Muscle of back (tissue), 13 donors: ENCODE measurements at places on chromosomes 1 and 21.
A peak's percentile ranks its signal among the peaks of the same experiment; 100 is the strongest.

GRCh38 chr1:87435484-87435883 is 106.8 kb downstream of the LMO4 start:
- no peak for DNase-seq

DNA sequence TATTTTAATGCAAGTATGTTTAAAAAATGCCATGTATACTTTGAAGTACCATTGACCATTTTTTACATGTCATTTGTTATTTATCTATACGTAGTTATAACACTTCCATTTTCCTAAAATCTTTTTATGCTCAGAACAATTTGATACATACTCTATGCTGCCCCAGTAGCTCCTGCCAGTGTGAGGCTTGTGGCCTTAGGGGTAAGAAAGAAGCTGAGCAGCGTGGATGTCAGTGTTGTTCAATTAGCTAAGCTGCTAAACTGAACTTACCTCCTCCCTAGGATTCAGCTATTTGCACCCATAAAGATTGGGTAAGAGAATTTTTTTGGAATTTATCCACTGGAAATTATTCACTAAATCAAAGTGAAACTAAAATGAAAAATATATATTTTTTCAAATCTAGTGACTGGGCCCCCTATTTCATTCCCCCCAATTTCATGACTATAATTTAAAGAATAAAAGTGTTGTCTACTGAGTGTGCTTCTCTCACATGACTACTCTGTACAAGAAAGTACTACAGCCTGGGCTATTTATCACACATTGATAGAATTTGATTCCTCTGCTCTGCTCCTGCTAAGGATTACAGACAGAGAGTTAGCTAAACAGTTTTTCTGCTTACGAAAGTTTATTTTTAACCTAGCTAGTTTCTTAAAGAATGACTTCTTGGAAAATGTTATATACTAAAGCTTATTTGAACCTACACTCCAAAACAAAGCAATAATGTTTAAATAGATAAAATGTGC is 1030.3 kb upstream of the ADGRL4 start:
- DNase-seq: no peak

DNA sequence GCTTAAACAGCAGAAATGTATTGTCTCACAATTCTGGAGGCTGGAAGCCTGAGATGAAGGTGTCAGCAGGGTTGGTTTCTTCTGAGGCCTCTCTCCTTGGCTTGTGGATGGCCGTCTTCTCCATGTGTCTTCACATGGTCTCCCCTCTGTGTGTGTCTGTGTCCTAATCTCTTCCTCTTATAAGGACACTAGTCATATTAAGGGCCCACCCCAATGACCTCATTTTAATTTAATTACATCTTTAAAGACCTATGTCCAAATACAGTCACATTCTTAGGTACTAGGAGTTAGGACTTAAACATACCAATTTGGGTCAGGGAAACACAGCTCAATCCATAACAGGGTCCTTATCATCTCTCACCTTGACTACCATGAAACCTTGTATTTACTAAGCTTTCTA is 14.8 kb upstream of the OLIG2 start:
- no peak for DNase-seq

GRCh38 chr1:110106013-110106941 is 6.0 kb upstream of the UBL4B start:
- DNase-seq: peak; percentile 41

DNA sequence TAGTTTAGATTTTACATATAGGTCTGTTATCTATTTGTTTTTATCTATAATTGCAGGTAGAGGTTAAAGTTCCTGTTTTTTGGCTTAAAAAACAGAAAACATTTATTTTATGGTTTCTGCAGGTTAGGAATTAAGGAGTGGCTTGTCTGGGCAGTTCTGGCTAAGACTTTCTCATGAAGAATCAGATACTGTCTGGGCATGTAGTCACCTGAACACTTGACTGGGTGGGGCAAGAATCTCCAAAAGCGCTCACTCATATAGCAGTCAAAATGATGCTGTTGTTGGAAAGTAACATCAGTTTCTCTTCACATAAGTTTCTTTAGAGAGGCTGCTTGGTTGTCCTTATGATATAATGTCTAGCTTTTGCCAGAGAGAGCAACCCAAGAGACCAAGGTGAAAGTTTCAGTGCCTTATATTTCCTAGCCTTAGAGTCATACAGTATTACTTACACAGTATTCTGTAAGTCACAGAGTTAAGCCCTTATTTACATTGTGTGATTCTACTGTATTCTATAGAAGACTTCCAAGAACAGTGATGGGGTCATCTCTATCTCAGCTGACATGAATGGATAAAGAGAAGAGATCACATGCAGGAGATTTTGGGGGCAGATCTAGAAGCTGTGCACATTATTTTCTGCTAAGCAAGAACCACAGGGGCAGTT is 125.4 kb upstream of the GPR52 start:
- no peak for DNase-seq

GRCh38 chr1:178494569-178494971 is 2.2 kb downstream of the CLEC20A start:
- no peak for DNase-seq

GRCh38 chr1:46077644-46078043 is 54.8 kb downstream of the PIK3R3 start:
- DNase-seq: no peak

DNA sequence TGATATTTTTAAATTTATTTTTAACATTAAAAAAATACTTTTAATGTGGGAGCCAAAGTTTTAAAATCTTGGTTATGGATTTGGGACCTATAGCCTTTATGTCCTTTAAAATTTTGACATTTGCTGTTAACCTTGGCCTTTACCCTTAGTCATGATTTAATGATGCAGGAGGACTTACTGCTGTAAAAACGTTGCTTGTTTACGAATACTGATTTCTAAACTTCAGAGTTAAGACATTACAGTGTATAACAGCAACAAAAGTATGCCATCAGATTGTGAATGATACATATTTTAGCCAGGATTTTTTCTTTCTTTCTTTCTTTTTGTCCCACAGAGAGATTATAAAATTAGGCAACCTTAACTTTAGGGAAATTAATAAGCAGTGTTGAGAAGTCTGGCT is 8.9 kb downstream of the RBM15 start:
- no peak for DNase-seq

- no peak for DNase-seq
Observed at GRCh38 chr1:173152598-173152997, 54.5 kb downstream of the TNFSF4 start.

DNA sequence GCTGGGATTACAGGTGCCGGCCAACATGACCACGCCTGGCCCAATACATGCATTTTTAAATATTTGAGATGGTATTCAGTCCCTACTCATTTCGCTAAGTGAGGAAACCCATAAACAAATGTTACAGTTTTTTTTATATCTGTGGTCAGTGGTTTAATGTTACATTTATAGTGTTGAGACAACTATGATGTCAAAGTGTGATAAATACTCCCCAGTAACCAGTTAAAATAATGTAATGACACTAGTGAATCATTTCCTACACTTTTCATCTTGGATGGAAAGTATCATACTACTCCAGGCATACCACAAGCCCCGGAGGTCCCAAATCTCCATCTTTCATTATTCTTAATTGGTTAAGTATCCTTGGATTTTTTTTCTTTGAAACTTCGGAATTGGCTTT is 87.5 kb upstream of the KIF26B start:
- DNase-seq: no peak

DNA sequence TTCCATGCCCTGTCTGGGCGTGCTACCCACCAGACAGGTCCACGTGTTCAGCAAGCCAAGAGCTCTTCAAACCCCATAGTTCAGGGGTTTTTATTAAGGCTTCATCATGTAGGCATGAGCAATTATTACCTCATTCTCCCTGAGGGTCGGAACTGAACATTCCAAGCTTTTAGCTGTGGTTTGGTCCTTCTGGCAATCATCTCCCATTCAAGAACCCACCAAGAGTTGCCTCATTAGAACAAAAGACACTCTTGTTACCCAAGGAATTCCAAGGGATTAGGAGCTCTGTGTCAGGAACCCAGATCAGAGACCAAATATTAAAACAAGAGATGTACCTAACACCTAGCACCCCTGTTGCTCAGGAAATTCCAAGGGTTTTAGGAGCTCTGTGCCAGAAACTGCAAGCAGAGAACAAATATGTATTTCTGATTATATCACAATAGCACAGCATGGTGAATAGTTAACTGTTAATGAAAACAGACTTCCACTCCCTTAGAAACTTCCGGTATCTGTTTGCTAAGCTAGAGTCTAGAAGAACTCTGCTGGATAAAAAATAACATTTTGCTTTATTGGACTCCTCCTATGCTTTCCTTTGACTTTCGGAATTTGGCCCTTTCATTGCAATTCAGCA is 201.2 kb upstream of the L1TD1 start:
- no peak for DNase-seq

GRCh38 chr1:31687601-31688000 is 16.2 kb downstream of the COL16A1 start:
- no peak for DNase-seq

DNA sequence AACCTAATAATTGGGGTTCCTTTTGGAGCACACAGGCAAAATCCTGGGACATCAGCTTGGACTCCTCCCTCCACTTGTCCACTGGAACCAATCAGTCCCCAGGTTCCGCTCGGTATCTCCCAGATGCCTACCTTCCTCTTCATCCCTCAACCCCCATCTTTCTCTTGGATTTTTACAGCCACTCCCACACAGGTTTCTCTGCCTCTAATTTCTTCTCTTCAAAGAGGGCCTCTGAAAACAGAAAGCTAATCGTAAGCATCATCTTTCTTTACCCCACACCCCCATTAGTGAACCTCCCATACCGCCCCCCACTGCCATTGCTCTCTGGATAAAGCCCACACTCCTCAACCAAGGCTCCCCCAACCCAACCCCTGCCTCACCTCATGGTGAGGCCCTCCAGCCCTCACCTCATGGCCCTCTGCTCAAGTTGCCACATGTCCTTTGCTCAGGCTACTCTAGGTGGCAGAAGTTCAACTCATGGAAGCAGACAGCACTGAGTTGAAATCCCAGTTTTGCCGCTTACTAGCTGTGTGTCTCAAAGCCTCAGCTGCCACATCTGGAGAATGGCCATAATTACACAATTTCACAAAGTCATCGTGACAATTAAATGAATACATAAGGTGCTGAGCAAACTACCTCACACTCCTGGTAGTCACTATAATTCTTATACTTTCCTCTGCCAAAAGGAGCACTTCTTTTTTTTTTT is 18.1 kb upstream of the WASF2 start:
- DNase-seq: no peak

GRCh38 chr1:155962599-155963211 is 15.6 kb downstream of the ARHGEF2 start:
- no peak for DNase-seq

DNA sequence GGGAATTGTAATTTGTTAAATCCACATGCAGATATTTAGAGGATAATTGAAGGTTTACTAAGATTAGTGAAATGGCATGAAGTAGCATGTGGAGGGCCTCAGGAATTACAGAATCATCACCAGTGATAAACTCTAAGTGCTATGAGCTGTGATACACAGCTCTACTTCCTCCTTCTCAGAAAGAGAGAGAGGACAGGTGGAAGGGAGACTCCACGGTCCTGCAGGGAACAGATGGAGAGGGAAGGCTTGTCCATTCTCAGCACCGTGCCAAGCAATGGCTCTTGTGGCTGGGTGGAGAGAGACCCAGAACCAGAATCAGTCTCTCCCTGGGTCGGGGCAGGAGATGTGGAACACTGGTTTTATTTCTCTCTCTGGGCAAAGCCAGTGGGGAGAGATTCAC is 27.8 kb upstream of the LYPD8 start:
- no peak for DNase-seq

DNA sequence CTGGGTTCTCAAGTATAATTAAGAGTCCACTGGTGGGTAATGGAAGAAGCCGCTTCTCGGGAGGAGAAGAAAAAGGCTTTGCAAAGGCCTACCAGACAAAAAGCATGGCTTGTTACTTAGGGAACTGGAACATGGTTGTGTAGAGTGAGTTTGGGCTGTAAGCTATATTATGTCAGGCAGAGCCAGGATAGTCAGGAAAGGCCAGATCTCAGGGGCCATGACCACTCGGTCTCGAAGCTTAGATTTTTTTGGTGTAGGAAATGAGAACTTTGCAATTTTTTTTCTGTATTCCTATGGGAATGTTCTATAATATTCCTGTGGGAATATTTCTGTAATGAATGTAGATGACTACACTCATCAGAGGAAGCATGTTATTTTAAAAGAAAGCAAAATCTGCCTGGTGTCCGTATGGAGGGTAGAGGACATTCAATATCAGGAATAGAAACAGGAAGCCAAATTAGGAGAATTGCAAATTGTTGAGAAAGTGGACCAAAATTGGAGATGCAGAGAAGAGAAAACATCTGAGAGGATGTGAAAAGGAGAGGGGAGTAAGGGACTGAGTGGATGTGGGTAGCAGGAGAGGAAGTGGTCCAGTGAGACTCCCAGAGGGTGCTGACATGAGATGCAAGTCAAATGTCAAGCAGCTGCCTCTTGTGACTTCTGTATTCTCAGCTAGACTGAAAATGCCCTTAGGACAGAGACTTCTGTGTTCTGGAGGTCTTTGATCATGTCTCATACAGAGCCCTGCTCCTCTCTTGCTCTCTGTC is 45.2 kb upstream of the HAO2 start:
- no peak for DNase-seq

- DNase-seq: no peak
Observed at GRCh38 chr1:114976891-114977290, 52.7 kb upstream of the TSHB start.

DNA sequence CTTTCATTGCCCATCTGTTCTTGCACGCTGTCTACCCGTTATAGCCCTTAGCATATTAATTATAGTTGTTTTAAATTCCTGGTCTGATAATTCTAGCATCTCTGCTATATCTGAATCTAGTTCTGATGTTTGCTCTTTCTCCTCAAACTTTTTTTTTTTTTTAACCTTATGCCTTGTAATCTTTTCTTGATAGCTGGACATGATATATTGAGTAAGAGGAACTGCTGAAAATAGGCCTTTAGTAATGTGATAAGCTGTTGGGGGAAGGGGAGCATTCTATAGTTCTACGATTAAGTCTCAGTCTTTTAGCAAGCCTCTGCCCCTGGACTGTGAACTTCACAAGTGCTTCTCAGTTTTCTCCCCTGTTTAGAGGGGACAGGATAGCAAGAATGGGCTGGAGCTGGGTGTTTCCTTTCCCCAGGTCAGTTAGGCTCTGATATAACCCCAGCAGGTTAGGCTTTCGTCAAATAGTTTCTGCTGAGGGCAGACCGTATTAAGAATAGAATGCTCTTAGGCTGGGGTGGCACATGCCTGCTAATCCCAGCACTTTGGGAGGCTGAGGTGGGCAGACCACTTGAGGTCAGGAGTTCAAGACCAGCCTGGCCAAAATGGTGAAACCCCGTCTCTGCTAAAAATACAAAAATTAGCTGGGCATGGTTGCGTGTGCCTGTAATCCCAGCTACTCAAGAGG is 62.2 kb downstream of the ZFYVE9 start:
- DNase-seq: no peak

GRCh38 chr1:207803678-207804077 is 51.8 kb downstream of the CD46 start:
- DNase-seq: no peak

GRCh38 chr1:50333595-50333974 is 89.7 kb downstream of the DMRTA2 start:
- peak; percentile 49 for DNase-seq

- no peak for DNase-seq
Observed at GRCh38 chr1:86436041-86436440, 12.1 kb downstream of the CLCA2 start.

- DNase-seq: no peak
Observed at GRCh38 chr1:212973426-212973825, 23.1 kb downstream of the VASH2 start.
